AG09319 (cell line): ENCODE measurements at places on chromosomes 3 and 15.
A peak's percentile ranks its signal among the peaks of the same experiment; 100 is the strongest.

DNA sequence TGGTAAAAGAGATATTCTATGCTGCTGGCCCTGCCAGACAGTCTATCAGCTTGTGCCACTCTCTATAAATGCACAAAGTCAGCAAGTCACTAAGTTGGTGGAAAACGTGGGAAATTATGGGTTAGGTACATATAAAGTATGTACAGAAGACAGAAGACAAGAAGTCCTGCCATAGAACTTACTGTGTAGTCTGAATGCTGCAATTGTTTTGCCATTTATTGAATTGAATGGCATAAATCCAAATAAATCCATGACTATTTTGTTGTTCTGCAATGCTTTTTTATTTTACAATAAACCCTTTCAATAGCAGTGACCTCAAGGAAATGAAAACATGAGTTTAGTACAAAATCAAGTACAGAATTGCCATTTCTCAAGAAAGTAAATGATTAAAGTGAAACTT, 34.1 kb upstream of the TM4SF1 start:
- no peak for DNase-seq

GRCh38 chr3:29072611-29073010, 208.3 kb upstream of the RBMS3 start:
- DNase-seq = no peak

DNA sequence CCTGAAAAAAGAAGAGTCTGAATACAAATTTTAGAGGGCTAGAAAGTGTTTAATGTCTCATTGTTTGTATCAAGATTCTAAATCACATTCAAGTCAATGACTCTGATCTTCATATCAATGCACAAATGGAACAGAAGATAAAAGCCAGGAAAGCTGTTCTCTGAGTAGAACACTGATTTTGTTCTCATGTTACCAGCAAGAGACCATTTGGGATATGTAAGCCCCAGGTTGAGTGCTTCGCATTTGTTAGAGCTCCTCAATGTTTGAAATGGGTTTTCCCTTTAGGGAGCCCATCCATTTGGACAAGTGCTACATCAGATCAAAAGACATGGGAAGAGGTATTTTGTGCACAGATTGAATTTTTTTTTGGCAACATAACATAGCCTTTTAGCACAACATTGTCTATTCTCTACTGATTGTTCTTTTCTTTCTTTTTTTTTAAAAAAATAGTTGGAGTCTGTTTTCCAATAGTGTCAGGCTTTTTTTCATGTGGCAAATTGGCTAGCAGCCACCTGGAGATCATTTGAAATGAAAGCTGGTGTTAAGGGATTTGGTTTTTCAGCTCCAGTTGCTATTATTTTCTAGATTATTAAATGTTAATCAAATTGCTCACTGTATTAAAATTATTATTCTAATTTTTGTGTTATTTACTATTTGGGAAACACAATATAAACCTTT, 74.5 kb upstream of the ZPLD1 start:
- no peak for DNase-seq

- no peak for DNase-seq
Measured at GRCh38 chr15:78660584-78660983, 19.6 kb upstream of the CHRNB4 start.

GRCh38 chr3:87756616-87757015, 302.2 kb downstream of the CGGBP1 start:
- DNase-seq = no peak

DNA sequence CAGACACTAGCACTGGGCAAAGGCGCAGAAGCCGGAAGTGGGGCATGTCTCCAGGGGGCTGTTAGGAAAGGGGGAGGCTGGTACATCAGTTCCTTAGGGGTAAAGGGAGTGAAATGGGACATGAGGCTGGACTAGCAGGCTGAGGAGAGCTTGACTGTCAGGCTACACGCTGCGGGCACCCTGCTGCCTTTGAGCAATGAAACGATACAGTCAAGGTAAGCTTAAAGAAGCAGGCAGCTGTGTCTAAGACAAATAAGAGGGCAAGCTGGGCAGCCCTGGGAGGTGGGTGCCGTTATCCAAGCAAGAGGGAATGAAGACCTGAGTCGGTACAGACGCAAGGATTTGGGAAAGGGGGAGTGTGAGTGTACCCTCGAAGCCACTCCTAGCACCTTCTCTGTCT, 51.0 kb upstream of the DCLK3 start:
- DNase-seq = no peak

- no peak for DNase-seq
Measured at GRCh38 chr3:14787630-14788029, 31.1 kb upstream of the FGD5 start.

DNA sequence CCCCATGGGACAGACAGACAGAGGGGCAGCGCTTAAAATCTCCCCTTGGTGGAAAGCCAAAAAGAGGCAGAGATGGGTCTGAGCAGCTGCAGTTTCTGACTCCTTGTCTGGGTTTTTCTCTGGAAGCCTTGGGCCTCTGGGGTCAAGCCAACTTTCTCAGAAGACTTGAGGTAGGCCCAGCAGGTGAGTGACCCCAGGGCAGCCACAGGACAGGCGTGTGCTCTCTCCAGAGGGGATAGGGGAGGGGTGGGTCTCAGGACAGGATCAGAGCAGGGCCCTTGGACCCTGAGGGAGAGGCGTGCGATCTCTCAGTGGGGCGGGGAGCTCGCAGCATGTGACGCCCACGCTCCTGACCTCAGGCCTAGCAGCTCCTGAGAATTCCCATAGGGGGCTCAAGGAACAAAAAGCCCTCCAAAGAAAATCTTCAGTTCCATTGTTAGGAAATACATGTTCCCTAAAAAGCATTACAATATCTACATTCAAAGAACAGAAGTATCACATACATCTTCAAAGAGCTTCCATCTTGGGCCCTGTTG, 34.6 kb upstream of the DUSP7 start:
- no peak for DNase-seq

- no peak for DNase-seq
Measured at GRCh38 chr3:150384296-150385212, 23.5 kb upstream of the TSC22D2 start.

DNA sequence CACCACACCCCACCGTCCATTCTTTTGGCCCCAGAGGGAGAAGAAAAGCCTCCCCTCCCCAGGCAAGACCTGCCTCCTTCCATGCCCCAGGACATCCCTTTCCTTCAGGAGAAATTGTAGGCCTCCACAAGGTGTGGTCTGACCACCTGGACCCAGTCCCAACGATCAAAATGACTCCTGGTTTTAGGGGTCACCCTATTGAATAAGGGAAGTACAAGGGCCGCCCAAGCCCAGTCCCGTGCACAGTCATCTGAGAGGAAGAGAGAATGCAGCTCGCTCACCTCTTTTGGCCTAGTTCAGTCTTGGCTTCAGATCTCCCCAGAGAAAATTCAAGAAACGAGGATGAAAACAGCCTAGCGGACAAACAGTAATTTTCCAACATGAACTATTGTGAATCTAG, 249.1 kb downstream of the UACA start:
- DNase-seq = no peak

GRCh38 chr3:155416500-155417118, 123.1 kb upstream of the STRIT1 start:
- no peak for DNase-seq

DNA sequence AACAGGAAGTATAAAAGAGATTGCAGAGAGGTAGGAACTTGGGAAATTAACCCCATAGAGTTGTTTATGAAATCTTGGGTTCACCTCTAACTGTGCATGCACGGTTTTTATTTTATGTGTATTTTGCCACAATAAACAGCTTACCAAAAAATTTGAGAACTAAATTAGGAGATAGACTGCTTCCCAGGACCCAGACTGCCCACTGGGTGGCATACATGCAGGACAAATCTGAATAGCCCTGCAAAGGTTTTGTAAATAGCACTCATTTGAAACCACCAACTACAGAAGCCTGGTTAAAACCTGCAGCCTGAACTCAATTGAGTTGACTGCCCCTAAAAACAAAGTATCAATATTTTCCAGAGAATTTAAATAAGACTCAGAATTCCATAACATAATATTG, 96.4 kb upstream of the SLCO2A1 start:
- no peak for DNase-seq

- peak; percentile 77 for DNase-seq
Measured at GRCh38 chr3:67647390-67647878, 7.0 kb downstream of the SUCLG2 start.

GRCh38 chr15:74779162-74779648, 2.7 kb upstream of the CSK start:
- no peak for DNase-seq

GRCh38 chr15:56371495-56372147, 6.4 kb downstream of the TEX9 start:
- no peak for DNase-seq

GRCh38 chr3:142507241-142507640, 59.4 kb upstream of the XRN1 start:
- no peak for DNase-seq

DNA sequence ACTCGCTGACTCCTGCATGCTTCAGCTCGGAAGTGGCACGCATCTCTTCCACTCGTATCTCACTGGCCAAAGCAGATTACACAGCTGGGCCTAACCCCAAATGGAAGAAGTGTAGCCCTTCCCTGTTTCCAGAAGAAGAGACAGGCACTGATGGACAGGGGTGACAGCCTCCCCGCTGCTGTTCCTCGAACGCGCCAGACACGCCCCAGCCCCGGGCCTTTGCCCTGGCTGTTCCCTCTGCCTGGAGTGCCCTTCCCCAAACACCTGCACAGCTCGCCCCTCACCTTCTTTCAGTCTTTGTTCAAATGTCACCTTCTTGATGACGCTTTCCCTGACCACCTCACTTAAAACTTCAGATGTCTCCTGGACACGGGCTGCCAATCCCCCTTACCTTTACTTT, 26.0 kb upstream of the CYP11A1 start:
- no peak for DNase-seq

GRCh38 chr3:190092250-190092649, 28.4 kb downstream of the P3H2 start:
- no peak for DNase-seq

DNA sequence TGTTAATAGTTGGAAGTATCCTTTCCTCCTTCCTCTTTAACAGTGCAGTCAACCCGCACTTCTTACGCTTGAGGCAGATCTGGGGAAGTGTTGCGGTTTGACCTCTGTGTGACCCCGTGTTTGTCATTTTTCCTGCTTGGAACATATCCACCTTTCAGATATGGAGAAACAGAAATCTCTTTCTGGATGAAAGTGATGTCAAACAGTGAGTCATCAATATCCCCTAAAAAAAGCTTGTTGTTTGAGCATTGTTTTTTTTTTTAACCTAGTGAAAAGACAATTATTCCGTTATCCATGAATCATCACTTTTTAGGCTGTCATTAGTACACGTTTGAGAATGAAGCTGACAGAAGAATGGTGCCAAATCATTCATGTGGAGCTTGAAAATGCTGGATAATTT, 293.7 kb downstream of the ARPP21 start:
- peak; percentile 64 for DNase-seq

GRCh38 chr15:70507772-70508371, 255.5 kb downstream of the UACA start:
- DNase-seq = no peak

- DNase-seq = no peak
Measured at GRCh38 chr15:27744641-27745040, 354.5 kb downstream of the OCA2 start.

GRCh38 chr3:106759731-106760130, 617.5 kb upstream of the CCDC54 start:
- DNase-seq = no peak

- DNase-seq = no peak
Measured at GRCh38 chr15:92619145-92620101, 36.2 kb downstream of the FAM174B start.

DNA sequence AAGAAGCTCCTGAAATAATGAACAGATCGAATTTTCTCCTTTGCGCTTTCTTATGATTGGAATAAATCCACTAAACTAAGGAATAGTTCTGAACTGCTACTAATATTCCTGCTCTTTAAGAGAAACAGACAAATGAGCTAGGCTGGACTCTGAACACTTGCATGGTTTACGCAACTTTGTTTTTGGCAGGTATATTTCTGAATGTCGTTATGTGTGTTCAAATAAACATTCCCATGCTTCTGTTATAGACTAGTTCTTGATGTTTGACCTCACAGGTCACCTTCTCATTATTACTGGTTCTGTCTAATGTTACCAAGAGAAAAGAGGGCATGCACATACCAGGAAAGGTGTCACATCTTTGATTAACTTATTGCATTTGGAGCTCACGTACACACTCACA, 418.2 kb downstream of the EPHB1 start:
- no peak for DNase-seq

DNA sequence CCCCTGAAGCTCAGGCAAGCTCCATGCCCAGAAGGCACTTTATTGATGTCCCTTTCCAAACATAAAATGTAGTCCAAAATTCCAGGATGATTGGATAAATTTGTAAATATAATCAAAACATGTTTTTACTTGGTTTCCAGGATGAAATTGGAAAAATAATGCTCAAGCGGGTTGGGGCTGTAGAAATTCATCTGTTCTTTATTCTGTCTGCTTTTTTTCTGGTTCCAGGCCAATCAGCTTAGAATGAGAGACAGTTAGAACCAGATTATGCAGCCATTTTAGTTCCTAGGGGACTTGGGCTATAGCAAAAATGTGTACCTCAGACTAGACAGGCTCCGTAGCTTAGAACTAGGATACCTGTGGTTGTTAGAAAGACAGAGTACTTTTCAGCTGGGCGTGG, 450.8 kb downstream of the MCTP2 start:
- DNase-seq = no peak

DNA sequence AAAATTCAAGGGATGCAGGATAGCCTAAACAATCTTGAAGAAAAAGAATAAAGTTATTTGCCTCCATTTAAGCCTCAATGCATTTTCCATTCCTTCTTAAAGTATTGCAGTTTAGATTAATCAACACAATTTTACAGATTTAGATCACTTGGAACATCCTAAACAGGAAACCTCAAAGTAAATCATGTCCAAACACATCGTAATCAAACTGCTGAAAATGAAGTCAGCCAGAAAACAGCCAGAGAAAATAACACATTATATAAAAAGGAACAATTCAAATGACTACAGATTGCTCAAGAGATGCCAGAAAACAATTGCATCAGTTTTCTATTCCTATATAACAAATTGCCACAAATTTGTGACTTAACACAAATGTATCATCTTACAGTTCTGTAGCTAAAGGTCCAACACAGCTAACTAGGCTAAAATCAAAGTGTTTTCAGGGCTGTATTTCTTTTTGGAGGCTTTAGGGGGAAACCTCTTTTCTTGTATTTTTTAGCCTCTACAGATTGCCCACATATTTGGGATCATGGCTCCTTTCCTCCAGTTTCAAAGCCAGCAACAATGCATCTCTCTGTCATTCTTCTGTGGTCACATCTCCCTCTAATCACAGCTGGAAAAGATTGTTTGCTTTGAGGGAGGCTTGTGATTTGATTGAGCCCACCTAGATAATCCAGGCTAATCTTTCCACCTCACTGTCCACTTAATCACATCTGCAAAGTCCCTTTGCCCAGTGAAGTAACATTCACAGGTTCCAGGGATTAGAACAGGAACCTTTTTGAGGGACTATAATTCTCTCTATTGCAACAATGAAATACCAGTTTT, 543.3 kb upstream of the UBE2E2 start:
- DNase-seq = no peak
